ENCODE measurements at places on chromosomes 3 and 15. TPM values are rescaled to one million over a fixed set of nuclear protein-coding genes. Genes with fewer than 3 reads are reported as not detected.
A peak's percentile ranks its signal among the peaks of the same experiment; 100 is the strongest.

The SPCS1 gene
- total RNA-seq, result 60.0 TPM

The MME gene
- 296 TPM for total RNA-seq

The TRPM7 gene
- 57.8 TPM for total RNA-seq

The GP5 gene
- total RNA-seq, result 0.09 TPM

The SPATA12 gene
- not detected for total RNA-seq

The GRK7 gene
- not detected for total RNA-seq

The WDR6 gene
- total RNA-seq, result 149 TPM

The SLC12A1 gene
- total RNA-seq, result not detected

DNA sequence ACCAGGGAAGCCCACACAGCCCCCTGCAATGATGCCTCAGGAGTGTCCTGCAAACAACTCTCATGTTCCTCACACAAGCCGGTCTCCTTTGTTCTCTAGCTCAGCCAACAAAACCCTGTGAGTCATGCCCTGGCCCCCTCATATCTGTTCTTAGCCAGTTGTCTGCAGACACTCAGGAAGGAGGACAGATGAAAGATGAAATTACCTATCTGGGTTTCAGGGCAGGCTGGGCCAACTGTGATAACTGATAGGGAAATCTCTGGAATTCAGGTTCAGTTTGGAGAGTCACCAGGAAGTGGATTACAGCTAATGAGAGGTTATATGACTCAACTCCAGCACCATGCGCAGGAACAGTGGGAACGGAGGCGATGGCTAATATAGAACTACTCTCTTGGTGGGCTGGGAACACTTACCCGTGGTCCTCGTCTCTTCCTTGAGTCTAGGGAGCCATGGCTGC lies 352.0 kb upstream of the ADAMTS9 start:
- no peak for DNase-seq

DNA sequence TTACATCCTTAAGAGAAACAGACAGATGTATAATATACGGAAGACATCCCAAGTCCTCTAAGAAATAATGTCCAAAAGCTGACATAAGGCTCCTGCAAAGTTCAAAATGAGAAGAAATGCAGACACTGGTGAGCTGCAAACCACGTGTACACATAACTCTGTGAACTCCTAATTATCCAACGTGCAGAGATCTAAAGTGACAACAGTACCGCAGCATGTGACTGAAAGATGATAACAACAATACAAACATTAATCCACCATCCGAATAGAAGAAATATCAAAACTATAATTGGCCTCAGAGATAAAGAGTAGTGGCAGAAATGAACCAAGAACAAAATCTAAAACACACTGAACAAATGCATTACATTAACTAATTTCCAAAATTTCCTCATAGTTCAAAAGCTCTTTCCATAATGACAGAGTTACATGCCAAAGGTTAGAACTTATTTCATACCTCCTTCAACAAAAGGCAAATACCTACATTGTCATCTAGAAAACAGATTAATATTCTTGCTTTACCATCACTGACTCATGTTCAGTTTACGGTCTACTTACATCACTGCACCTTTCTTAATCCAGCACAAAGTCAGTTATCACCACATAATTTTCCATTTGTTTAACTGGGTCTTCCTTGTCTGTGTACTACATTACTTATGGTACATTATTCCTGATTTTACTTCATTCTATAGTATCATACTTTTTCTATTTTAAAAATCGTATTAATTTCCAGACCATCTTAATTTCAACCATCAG lies 2.2 kb downstream of the PDCD10 start:
- no peak for DNase-seq

GRCh38 chr15:37820380-37821128 lies 113.9 kb upstream of the TMCO5A start:
- no peak for DNase-seq

GRCh38 chr3:40387895-40388254 lies 891 bp downstream of the ENTPD3 start:
- no peak for DNase-seq

- DNase-seq, result peak; percentile 83
Measured at GRCh38 chr15:66946578-66947164, 118.7 kb upstream of the SMAD3 start.

DNA sequence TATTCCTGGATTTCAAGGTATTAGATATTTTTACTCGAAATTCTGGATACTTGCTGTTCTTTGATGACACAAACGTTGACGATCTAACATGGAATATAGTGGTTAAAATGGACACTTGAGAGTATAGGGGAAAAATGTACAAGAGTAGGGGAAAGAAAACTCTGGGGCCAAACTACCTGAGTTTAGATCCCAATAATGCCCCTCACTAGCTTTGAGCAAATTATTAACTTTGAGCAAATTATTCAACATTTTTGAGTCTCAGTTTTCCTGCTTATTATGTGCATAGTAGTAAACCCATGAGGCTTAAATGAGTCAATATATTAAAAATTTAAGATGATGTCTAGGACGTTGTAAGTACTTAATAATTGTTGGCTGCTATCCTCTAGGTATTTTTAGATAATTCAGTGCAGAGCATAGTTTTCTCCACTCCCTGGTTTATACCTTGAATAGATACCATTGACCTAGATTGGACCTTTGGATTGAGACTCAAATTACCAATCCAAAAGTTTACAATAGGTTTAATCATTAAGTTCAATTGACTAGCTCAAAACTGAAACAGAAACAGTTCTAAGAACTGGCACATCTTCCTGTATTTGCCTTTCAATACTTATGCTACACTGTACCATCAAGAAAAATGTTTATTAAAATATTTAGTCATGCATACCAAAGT lies 4.5 kb downstream of the ADGRG7 start:
- DNase-seq, result no peak

DNA sequence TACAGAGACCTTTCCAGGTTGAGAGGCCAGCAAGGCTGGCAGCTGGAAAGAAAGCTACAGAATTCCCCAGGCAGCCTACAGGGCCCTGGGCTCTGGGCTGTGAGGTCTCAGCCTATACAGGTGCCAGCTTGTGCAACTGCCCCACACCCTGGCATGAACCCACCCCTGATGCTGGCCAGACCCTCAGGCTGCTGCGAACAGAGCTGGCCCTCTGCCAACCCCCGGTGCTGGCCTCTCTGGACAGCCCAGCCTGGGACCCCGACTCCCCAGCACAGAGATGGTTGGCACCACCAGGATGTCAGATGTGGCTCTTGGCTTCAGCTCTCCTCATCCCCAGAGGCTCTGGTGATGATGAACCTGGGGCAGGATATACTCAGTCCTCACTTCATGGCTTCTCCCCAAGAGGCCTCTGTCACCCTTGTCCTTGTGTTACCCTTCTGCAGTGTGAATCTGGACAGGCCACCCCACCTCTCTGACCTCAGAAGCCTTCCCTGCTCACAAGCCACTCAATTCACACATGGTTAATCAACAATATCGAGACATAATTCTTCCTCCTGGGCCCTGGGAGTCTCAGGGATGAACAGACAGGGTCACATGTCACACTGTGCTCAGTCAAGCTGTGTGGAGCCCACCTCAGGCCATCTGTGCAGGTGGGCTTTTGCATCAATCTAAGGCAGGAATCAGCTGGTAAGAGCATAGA lies 11.0 kb upstream of the BFSP2 start:
- DNase-seq, result no peak

- DNase-seq, result no peak
Measured at GRCh38 chr15:40697916-40698315, 2.9 kb downstream of the RAD51 start.

GRCh38 chr3:63706321-63707085 lies 54.0 kb downstream of the SNTN start:
- DNase-seq, result no peak

DNA sequence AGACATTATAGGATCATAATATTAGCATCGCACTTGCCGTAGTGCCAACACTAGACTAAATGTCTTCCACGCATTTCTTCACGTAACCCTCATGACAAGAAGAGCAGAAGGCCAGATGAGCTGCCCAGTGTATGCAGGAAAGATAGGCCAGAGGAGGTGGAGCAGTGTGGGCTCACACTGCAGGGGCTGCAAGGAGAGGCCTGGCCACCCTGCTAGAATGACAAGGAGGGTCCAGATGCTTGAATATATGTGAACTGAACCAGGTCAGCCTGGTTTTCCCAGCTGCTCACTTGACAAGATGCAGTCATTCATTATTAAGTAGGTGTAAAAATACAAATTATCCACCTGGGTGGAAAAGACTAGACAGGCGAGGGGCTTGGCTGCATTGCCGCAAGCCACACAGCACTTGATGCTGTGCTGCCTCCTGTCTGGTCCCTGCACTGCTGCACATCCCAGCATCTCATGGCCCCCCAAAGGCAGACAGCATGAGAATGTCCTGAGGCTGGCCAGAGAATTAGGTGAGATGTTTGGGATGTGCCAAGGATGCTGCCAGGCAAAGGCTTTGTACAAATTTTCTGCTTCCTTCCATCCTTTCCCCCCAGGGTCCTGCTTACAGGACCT lies 115.2 kb downstream of the NTRK3 start:
- DNase-seq, result no peak

DNA sequence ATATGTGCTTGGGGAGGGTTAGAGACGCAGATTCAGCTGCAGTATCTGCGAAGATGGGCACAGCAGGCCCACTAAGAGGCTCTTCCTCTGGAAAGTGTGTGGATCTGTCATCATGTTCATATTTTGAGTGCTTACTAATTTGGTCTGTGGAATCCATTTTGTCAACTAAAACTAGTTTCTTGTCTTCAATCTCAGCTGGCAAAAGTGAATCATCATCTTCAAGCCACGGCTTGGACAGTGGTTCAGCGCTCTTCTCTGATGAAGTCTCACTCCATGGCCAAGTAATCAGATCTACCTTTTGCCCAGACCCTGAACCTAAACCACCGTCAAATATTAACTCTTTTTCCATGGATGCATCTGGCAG lies 76.2 kb downstream of the IMPG2 start:
- no peak for DNase-seq

GRCh38 chr3:122944671-122945161 lies 82.8 kb downstream of the SEMA5B start:
- no peak for DNase-seq

DNA sequence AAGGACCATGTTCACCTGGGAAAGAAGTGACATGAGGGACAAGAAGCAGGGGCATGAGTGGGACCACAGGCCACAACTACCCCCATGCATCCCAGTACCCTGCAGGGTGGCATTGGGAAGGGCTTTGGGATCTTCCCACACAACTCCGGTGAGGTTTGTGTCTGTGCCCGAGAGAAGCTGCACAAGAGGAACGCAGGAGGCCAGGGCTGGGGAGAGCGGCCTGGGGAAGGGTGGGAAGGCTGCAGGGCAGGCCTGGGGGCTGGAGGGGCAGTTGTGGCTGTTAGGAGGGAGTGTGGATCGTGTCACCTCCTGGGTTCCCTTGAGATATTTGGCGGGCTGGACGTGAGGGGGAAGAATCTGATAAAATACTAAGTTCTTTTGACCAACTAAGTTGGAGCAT lies 25.3 kb upstream of the MFSD1 start:
- no peak for DNase-seq

DNA sequence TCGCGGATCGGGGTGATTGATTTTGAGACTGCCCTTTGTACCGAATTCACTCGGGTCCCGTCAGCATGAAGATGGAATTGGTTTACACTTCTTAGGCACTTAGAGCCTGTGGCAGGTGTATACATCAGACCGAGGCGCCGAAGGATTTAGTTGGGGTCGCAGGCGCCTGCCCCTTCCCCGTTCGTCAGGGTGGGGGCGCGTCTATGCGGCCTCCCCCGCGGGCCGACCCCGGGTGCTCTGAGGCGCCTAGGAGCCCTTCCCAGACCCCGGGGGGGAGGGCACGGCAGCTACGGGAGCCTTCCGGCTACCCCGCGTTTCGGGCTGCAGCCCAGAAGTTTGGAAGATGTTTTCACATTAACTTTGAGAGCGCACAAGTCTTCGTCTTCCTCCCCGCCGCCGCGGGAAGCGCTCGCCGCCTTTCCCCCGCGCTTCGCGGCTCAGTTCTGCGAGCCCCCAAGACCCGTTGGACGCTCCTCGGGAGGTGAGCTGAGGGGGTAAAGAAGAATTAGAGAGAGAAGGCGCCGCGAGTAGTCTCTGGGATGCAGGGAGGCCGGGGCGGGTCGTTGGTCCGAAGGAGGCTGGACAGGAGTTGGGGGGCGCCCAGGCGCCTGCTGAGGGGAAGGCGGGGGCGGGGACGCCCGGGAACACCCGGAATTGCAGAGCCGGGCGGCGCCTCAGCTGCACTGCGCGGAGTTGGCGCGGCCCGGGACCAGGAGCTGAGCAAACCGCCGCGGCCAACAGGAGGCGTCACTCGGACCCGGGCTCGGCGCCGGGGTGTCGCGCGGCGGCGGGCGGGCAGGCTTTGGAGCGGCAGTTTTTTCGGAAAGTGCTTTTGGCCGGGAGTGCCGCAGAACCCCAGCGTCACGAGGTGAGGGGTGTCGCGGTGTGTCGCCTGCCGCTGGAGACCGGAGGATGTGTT lies 780 bp downstream of the TIPARP start:
- peak; percentile 85 for DNase-seq

GRCh38 chr3:197000211-197000610 lies 29.4 kb downstream of the MELTF start:
- DNase-seq, result no peak

GRCh38 chr15:35305946-35306345 lies 220.9 kb upstream of the NANOGP8 start:
- no peak for DNase-seq

- DNase-seq, result no peak
Measured at GRCh38 chr15:50053055-50053856, 65.8 kb downstream of the ATP8B4 start.

DNA sequence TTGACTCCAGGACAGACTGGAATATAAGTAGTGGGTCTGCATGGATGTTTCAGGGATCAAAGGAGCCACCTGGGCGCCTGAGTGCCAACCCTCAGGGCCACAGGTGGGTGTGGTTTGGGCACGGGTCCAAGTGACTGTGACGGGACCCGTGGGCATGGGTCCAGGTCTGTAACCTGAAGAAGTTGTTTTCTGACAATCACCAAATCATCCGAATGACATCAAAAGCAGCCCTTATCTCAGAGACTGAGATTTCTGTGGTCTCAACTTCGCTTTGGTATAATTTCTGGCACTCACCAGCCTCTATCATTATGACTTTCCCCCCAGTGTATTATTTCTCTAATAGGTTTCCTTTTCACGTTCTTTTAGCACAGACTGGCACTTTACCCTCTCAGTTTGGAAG lies 24.4 kb downstream of the RLBP1 start:
- DNase-seq, result no peak
